ENCODE measurements at places on chromosomes 13 and 19. TPM values are rescaled to one million over a fixed set of nuclear protein-coding genes. Genes with fewer than 3 reads are reported as not detected.
A peak's percentile ranks its signal among the peaks of the same experiment; 100 is the strongest.

DNA sequence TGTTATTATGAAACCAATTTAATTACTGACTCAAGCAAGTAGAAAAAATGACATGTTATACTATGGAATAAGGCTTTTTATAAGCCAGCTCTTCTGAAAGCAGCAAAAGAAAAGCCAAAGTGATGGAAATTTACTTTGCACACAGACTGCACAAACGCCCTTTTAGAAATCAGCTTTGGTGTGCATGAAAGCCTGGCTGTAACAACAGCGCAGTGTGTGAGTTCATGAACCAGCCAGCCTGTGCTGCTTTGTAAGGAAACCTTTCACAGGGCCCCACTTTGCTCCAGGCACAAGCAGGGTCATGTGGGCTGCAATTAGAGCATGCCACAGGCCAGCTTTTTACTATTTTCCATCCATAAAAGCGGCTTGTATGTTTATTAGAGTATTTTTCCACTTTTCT is 13.6 kb upstream of the IFT88 start:
- peak; percentile 24 for DNase-seq

DNA sequence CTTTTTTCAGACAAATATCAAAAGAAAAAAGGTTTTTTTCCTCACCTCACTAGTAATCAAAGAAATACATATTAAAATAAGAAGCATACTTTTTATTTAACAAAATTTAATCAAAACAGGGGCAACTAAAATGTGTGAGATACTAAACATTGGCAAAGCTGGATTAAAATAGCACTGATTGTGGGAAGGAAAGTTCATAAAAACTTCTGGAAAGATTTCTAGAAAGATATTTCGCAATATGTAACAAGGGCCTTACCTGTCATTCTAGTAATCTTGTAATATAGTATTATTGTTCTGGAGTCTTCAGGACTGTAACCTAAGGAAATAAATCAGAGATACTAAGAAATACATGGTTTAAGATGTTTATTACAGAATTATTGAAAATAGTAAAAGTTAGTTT is 482.5 kb downstream of the SUCLA2 start:
- DNase-seq: no peak

- peak; percentile 99 for DNase-seq
Observed at GRCh38 chr19:3762501-3763459, at the start of gene MRPL54. MRPL54 (plus strand) TSS chr19:3762682; CDS start chr19:3762701, 19 bp downstream.

DNA sequence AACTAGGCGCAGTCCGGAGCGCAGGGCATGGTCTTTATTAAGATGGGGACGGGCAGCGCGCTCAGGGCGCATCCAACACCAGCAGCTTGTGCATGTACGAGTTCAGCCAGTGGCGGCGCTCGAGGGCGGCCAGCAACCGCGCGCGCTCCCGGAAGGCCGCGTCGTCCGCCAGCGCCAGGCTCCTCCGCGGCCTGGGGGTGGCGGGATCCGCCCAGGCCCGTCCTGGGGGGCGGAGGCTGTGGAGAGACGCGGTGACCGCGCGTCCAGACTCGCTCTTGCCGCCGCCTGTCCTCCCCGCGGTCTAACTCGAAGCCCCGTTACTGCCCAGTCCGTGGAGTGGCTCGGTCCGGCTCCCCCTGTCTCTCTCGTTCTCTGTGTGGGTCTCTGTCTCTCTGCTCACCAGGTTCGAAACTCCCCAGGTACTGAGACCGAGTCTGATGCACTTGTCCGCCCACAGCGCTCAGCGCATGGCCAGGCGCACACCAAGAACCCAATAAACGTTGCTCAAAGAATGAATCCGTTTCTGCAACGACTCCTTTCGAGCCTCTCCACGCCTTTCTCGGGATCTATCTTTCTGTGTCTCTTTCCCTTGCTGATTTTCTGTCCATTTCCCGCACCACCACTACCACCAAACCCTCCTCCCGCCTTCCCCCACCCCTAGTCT is 702 bp downstream of the PTH2 start:
- no peak for DNase-seq

DNA sequence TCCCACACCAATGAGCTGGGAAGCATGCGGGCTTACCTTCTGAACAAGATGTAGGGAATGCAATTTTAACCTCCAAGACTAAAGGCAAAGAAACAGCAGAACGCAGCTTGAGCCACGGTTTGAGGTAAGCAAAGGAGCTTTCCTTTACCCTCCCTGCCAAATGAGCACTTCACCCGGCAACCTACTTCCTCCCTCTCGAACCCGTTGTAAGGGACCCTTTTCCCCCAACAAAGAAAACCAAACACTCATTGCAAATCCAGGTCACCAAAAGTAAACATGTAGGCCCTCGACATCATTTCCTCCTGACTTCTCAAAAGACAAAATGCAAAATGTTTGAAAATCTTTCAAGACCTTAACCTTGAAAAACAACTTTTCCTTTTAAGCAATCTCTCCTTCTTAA is 65.3 kb downstream of the ABCC4 start:
- DNase-seq: no peak

DNA sequence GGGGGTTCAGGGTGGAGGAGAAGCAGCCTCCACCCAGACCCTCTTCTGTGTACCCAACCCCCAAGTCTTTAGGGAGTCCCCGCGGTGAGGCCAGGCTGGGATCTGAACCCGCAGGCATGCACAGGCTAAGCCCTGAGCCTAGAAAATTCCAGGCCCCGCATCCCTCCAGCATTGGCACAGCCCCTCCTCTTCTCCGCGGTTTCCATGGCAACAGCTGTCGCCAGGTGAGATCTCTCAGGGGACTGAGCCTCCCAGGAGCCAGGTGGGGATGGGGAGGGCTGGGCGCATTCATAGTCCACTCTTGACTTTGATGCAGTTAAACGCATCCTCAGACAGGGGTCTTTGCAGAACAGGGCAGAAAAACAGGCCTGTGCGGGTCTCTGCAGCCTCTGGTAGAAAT is 48.3 kb upstream of the USP29 start:
- DNase-seq: no peak

GRCh38 chr13:113730831-113731191 is 28.2 kb upstream of the TMEM255B start:
- no peak for DNase-seq

DNA sequence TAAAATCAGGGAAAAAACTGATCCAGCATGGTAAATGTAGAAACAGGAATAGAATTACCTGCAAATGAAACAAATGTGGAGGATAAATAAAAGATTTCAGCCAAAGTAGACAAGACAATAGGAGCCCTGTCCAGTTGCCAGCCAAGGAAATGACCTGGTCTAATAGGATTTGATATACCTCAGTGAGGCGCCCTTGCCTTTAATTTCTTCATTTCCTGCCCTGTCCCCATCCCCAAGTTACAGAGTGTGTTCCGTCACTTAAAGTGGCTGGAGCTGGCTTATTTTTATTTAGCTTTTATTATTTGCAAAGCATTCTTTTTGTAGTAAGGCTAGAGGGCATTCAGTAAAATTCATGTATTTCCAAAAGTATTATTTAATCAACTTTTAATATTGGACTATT is 1022.0 kb downstream of the EFNB2 start:
- no peak for DNase-seq

GRCh38 chr13:49297338-49297737 is 49.6 kb downstream of the CDADC1 start:
- DNase-seq: no peak

DNA sequence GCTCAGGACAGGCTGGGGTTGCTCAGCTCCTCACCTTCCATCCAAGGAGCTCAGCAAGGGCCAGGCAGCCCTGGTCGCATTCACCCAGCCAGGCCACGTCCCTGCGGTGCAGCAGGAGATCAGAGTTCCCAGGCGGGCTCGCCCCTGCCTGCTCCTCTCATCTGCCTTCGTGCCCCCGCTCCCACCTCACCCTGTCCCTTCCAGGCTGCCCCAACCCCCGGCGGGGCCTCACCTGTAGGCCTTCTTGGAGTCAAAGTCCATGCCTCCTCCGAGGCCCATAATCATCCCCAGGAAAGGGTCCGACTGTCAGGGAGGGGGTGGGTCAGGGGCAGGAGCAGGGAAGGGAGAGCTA is 1.3 kb upstream of the RINL start:
- DNase-seq: no peak

GRCh38 chr19:48090281-48090802 is 20.3 kb downstream of the PLA2G4C start:
- no peak for DNase-seq

DNA sequence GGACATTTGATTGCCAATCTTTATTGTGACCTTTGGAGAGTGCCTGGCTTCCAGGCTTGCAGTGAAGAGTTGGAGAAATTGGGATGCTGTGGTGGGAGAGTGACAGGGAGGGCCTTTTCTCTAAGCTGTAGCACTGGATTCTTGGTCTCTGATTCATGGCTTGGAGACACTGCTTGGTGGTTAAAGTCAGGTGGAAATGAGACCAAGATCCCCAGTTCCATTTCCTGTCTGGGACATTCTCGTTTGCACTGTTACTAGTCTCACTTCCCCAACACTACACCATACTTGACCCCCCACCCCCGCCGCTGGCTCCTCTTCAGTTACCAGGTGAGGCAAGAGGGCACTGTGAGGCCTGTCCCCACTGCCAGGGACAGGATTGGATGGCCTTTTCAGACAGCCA is 2.9 kb downstream of the SUPT5H start:
- DNase-seq: no peak

DNA sequence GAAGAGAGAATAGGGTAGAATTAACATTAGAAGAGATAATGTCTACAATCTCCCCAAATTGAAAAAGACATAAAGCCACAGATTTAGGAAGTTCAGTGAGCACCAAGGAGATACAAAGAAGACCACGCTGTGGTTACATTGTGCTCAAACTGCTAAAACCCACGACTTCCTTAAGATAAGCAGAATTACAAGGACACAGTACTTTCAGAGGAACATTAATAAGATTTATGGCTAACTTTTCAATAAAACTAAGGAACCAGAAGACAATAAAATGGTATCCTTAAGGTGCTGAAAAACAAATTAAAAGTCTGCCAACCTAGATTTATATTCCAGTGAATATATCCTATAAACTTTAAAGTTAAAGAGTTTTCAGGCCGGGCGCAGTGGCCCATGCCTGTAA is 7.4 kb upstream of the IL17D start:
- DNase-seq: no peak

GRCh38 chr13:113296823-113297369 is at the start of gene LAMP1:
LAMP1 (plus strand) TSS chr13:113297239; CDS start chr13:113297435, 196 bp downstream.
- peak; percentile 98 for DNase-seq

GRCh38 chr19:35216833-35217648 is 11.5 kb downstream of the FAM187B start:
- DNase-seq: no peak

GRCh38 chr13:39405596-39406205 is 197.3 kb downstream of the LHFPL6 start:
- DNase-seq: no peak

- no peak for DNase-seq
Observed at GRCh38 chr13:73162912-73163911, 104.4 kb downstream of the KLF5 start.

DNA sequence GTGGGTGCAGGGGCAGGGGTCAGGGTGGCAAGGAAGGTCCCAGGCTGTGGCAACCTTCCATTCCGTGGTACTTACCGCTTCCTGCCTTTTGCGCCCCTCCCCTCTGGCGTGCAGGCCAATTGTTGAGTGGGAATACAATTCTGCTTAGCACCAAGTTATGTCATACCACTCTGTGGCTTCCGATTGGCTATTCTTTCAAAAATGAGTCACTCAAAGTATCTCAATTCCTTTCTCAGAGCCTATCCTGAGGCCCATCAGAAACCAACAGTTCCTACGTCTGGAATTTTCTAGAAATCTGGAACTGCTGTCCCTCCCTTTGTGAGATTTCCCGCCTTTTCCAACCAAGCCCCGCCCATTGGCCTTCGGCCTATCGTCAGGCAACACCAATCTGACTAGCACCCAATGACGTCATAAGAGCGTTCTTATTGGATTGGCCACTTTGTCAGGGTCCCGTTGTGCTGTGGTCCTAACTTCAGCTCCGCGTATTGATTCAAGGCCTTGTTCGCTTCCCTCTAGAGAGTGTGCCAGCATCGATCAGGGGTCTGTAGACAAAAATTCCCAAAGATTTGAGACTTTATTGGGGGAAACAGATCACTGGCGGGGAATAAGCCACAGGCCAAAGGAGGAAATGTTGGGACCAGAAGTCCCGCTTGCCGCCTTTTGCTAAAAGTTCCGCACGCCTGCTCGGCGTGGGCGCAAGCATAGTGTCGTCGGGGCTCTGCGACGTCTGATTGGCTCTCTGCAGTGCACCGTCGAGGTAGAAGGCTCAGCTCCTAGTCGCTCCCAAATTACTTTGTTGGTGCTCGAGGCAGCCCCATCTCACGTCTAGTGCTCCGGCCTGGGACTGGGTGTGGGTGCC is 11.7 kb downstream of the NTN5 start:
- DNase-seq: peak; percentile 78

- DNase-seq: no peak
Observed at GRCh38 chr19:46533621-46534081, 38.0 kb upstream of the PNMA8B start.

FCER2 gene
- 0.17 TPM for polyA plus RNA-seq

CGB3 gene
- not detected for polyA plus RNA-seq

AXL gene
- polyA plus RNA-seq: 30.7 TPM

DMKN gene
- polyA plus RNA-seq: 113 TPM

LILRA2 gene
- polyA plus RNA-seq: 0.58 TPM

OR7D2 gene
- 0.06 TPM for polyA plus RNA-seq

SHANK1 gene
- polyA plus RNA-seq: 6.5 TPM

CEACAM5 gene
- polyA plus RNA-seq: not detected

C1QTNF9 gene
- 0.24 TPM for polyA plus RNA-seq

Measured in renal pelvis (tissue), 12 donors.